ENCODE measurements at places on chromosomes 1 and 21.

GRCh38 chr21:17105932-17106331 lies 406.9 kb upstream of the CXADR start:
- DNase-seq = no peak

DNA sequence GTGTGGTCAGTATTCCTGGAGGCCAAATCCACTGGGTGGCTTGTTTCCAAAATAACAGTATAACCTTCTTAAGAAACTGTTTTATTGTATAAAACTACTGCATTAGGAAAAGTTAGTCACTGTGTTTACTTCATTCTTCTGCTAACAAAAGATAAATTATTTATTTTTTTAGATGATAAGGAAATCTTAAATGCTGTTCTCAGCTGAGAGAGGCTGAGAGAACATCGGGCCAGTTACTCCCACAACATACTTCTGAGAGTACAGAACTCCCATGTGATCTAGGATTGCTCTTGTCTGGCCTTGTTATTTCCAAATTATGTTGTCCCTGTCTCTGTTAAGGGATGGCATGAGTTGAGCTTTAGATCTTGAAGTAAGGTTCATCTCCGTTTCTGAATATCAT lies 96.7 kb upstream of the CXADR start:
- DNase-seq = no peak

- DNase-seq = no peak
Observed at GRCh38 chr1:40232444-40232843, 15.3 kb upstream of the TMCO2 start.

DNA sequence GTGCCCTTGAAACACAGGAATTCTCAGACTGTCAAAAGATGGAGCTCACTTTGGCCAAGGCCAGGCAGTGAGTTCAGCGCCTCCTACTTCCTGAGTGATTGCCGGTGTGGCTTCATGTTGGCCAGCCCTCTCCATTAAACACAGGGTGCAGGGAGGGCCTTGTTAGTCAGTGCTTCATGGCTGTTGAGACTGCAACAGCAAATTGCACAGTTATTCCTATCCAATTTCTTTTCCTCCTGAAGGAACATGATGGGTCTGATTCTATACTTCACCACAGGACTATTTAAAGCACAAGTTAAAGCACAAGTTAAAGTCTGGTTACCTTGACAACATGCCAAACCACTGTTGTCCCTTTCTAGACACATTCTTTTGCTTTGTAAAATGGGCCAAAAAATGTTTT lies 156.6 kb downstream of the SIPA1L2 start:
- DNase-seq = peak; percentile 79

- DNase-seq = no peak
Observed at GRCh38 chr21:42969193-42969600, 5.2 kb upstream of the PKNOX1 start.

DNA sequence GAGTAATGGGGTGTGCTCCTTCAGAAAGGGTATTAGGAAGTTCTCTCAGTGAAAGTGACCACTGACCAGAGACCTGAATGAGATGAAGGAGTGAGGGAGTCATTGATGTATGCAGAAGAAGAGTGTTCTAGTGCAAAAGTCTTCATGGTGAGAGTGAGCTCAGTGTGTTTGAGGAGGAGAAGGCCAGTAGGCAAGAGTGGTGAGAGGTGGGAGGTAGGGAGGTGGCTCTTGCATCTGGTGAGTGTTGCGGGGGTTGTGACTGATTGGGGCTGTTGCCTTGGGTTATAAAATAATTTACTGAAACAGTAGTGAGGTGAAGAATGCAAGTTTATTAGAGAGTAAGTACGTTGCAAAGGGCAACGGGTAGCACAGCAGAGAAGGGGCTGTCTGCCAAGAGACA lies 26.2 kb downstream of the FMN2 start:
- no peak for DNase-seq

DNA sequence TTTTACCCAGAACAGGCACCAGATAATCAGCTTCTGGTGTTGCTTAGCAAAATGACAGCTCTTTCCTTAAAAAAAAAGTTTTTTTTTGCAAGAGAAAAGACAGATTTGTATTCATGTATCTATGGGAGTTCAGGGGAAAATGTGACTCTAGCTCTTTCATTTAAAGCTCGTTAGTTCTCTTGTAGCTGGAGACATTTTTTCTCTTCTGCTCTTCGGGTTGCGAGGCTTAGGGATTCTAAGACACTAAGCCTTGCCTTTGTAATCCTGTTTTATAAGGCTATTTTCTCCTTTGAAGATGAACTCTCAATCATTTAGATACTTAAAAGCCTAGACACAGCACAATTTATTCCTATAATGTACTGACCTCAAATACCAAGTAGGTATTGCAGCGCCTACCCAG lies 40.3 kb upstream of the EDARADD start:
- no peak for DNase-seq

GRCh38 chr1:19628879-19629278 lies 15.2 kb upstream of the NBL1 start:
- DNase-seq = no peak

GRCh38 chr1:160707236-160708064 lies 4.2 kb downstream of the CD48 start:
- DNase-seq = no peak

GRCh38 chr21:29221253-29221744 lies 77.4 kb upstream of the BACH1 start:
- DNase-seq = peak; percentile 88
